ENCODE measurements at places on chromosomes 7 and 10.

- no peak for DNase-seq
Observed at GRCh38 chr7:37982423-37982822, 62.0 kb downstream of the EPDR1 start.

DNA sequence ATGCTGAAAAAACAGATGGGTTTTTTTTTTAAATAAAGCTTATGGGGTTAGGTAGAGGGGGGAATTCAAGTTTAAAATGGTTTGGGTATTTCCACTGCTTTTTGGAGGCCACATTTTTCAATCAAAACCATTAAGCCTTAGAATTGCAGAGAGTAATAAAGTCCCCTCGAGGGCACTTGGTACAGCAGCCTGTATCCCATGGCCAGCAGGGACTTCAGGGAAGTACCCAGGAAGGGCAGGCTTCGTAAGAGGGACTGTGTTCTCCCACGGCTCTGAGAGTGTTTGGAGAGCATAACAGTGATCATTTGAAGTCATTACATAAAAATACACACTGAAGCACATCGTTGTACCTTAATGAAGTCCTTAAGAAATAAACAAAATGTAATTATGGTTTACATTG is 432.7 kb downstream of the DPP6 start:
- DNase-seq, result no peak

DNA sequence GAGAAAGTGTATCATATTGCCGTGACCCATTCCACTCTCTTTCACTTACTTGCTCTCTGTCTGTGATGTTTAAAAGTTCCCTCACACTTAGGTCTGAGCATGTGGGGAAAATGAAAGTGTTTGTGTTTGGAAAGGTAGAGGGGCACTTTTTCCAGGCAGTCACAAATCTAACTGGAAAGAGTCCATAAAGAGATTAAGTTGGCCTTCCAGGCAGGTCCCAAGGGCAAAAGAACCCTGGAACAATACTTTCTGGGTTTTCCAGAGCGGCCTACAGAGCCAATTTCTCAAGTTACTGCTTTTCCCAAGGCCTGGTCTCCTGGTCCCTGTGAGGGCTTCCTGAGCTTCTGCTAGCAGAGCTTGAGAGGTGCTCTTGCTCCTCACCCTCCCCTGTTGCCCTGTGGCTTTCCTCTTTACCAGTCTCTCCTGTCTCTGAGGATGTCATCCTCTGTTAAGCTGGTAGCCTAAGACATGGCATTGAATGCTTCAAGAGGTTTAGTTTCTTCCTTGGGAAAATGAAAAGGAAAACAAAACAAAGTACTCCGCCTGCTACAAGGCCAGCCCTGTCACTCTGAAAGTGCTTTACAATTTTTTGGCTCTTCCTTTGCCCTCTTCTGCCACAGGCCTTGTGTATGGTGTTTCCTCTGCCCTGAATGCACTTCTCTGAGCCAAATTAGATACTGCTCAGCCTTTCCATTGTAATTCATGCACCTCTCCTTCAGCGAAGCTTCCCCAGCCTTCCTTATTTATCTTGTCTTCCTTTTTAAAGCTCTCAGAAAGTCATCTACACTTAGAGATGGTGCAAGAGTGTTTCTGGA is 20.1 kb downstream of the TES start:
- no peak for DNase-seq

GRCh38 chr10:131790021-131790420 is 110.8 kb upstream of the PPP2R2D start:
- DNase-seq, result no peak

DNA sequence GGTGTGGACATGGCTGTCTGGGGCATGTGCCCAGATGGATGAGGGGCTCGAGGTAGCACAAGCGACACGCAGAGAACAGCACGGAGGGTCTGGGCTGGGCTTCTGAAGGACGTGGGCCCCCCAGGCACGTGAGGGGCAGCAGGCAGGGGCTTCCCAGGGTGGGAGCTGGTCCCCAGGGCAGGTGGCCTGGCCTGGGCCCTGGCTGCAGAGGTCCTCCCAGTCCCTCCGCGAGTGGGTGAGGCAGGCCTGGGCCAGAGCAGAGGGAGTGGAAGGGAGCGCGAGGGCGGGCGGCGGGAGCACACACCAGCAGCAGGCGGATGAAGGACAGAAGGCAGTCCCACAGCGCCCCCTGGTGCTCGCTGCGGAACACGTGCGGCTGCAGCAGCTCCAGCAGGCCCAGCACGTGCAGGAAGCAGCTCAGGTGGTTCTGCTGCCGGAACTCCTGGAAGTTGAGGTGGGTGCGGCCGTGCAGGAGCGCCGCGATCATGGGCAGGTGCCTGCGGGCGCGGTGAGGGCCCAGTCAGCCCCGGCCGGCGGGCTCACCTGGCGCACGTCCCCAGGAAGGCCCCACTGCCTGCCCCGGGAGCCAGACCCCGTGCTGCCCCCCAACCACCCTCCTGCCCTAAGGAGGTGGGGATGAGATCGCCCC is 14.7 kb upstream of the MICALL2 start:
- peak; percentile 99 for DNase-seq

DNA sequence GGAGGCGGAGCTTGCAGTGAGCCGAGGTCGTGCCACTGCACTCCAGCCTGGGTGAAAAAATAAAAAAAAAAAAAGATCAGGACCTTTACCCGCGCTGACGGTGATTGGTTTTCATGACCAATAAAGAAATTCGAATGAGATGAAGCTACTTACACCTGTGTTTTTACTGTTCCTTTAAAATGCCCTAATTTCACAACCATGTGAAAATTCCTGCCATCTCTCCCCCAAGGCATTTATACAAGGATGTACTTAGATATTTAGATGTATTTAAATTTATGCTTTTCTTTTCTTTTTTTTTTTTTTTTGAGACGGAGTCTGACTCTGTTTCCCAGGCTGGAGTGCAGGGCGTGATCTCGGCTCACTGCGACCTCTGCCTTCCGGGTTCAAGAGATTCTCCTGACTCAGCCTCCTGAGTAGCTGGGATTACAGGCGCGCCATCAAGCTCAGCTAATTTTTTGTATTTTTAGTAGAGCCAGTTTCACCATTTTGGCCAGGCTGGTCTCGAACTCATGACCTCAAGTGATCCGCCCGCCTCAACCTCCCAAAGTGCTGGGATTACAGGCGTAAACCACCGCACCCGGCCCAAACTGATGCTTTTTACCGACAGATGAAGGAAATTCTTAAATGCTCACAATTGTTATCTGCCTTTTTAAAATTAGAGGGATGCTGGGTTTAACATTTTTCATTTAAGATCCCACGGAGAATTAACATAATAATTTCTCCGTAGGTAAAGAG is 3.1 kb upstream of the PHYH start:
- no peak for DNase-seq

DNA sequence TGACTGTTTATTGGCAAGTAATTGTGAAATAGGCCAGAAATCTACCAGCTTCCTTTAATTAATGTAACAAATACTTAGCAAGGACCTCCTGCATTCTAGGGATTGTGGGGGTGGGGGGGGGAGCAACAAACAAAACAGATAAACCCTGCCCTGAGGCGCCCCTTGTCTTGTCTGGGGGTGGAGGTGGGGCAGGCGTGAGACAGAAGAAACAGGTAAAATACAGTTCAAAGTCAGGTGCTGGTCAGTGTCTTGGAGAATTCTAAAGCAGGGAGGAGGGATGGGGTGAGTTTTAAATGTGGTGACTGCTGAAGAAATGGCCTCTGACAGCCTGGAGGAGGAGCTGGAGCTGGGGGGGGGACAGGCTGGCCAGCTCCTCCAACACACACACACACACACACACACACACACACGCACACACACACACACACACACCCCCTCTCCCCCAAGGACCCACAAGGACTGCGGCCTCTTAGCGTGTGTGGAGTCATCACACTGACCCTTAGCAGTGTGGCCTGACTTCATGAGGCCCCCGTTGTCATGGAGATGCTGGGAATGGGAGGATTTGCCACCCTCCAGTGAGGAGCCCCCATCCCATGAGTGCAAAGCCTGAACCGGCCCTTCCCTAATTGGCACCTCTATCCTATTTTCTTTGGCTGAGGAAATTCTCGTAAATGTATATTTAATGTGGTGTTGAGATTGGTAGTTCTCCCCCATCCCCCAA is 190.4 kb downstream of the MGMT start:
- DNase-seq, result no peak

DNA sequence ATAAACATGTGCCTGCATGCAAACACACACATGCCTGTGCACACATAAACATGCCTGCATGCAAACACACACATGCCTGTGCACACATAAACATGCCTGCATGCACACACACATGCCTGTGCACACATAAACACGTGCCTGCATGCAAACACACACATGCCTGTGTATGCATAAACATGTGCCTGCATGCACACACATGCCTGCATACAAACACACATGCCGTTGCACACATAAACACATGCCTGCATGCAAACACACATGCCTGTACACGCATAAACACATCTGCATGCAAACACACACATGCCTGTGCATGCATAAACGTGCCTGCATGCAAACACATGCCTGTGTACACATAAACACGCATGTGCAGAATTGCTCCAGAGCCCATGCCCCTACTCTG is 22.4 kb downstream of the NKX6-2 start:
- no peak for DNase-seq

GRCh38 chr7:47661051-47661714 is 79.3 kb upstream of the TNS3 start:
- DNase-seq, result no peak

- no peak for DNase-seq
Observed at GRCh38 chr7:132049462-132050304, 493.3 kb upstream of the PODXL start.

GRCh38 chr7:96266580-96266979 is 55.3 kb downstream of the SLC25A13 start:
- DNase-seq, result no peak

- no peak for DNase-seq
Observed at GRCh38 chr10:25071227-25071626, 54.8 kb downstream of the THNSL1 start.

DNA sequence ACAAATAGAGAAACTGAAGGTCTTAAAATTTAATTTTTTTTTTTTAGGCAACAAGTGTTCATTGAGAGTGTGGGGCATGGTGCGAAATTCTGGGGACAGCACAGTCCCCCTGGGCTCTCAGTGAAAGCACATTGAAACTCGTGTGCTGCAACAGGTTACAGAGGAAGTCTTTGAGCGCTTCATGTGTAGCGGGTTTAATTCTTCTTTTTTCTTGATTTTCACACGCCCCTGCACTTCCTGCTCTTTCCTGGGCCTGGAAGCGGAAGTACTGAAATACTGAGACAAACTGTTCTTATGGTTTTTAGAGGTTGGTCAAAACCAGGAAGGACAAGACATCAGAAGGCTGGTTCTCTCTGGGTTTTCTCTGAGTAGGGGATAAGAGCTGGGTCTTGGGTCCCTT is 203.5 kb downstream of the PTEN start:
- DNase-seq, result no peak

DNA sequence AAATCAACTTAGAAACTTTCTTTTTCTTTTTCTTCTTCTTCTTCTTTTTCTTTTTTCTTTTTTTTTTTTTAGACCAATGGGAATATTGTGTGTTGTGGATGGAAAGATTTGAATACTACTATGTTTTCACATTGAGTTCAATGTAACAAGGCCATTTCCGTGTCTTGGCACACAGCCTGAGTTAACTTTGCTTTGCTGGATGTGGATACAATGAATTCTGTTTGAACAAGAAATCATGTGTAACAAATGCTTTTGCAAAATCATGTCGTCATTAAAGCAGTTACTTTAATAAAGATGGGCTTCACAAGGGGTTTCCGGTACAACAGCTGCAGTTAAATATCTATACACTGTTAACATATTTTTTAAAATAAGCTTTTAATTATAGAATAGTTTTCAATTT is 13.5 kb upstream of the ENTPD1 start:
- no peak for DNase-seq

- no peak for DNase-seq
Observed at GRCh38 chr10:94859086-94859485, 79.4 kb upstream of the CYP2C9 start.

GRCh38 chr7:131890176-131890575 is 333.7 kb upstream of the PODXL start:
- DNase-seq, result no peak

GRCh38 chr7:8443576-8444467 is 10.4 kb downstream of the NXPH1 start:
- DNase-seq, result no peak

DNA sequence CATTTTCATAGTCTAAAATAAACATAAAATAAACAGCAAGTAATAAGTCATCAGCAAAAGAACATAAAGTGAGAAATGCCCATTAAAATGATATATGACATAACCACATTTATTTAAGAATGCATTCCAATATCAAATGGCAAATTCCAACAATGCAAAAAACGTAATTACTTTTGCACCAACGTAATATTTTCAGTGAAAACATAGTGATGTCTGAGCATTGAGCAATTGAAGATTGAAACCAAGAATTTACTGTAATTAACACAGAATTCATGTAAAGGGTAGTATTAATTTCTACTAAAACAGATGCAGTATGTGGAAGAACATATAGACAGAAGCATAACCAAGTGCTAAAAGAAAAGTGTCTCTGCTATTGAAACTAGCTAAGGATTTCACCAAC is 123.0 kb upstream of the TNS3 start:
- no peak for DNase-seq

- no peak for DNase-seq
Observed at GRCh38 chr10:86250399-86250798, 116.2 kb downstream of the GRID1 start.

GRCh38 chr7:37216156-37216852 is 232.4 kb downstream of the ELMO1 start:
- no peak for DNase-seq

DNA sequence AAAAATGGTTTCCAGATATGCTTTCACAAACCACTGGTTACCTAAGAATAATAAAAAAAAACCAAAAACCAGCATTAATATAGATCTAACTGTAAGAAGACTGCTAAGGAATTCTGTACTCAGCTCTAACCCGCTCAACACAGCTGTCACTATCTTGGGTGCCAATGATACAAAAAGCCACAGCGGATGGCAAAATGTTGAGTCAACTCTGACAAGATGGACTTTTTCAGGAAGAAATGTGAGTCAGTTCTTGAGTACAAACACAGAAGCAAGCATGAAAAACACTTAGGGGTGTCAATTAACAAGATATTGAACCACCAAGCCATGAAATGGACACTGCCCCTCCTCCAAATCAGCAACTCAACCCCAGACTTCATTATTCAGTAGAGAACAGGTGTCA is 55.0 kb downstream of the CTTNBP2 start:
- no peak for DNase-seq

DNA sequence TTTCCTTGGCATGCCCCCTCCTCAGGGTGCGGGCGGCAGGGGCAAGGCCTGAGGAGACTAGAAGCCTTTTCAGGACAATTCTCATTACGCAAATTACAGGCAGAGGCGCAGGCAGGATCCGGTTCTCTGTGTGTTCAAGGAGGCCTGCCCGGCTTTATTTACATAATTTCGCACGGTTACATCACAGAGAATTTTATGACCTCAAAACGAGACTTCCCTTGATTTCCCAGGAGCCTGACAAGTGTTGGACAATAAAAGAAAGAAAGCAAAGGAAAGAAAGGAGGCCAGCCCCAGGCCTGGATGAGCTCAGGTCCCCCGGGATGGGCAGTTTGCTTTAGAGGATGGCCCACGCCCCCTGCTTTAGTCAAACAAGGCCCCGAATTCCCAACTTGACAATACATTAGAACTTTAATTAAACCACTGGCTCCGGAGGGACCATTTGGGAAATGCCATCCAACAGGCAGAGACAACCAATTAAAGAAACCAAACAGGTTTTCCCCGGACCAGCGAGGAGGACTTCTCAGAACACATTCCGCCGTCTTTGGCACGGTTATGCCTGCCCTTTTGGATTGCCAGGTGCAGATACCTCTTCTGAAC is 2.9 kb downstream of the MNX1 start:
- no peak for DNase-seq

- no peak for DNase-seq
Observed at GRCh38 chr7:23332910-23333612, 33.9 kb downstream of the MALSU1 start.

- DNase-seq, result no peak
Observed at GRCh38 chr7:83452256-83452655, 196.7 kb downstream of the SEMA3E start.

GRCh38 chr7:24024276-24025068 is 259.5 kb upstream of the NPY start:
- no peak for DNase-seq

All from D721Med (cell line).